ENCODE measurements at places on chromosomes 2 and 18.

DNA sequence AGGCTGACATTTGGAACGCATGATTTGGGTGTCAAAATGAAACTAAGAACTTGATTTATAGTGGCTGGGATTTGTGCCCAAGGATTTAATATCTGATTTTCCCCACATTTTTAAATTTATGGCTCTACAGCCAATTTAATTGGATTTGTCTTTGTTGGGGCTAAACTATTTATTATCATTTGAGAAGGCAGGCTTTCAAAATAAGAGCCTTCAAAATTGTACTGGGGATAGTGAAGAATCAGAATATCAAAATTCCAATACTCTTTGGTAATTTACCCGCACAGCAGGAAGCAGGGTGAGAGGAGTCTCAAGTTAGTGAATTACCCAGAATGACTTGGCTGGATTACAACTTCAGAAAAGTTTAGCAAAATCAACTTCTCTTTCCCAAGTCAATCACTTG lies 278.1 kb downstream of the LRATD1 start:
- H3K4me1 ChIP-seq = no peaks in the 10 kb centered on the region
- no peak overlapping the region for H3K27ac ChIP-seq
- DNase-seq = no peak
- H3K36me3 ChIP-seq = no peaks in the 10 kb centered on the region
- no peaks in the 10 kb centered on the region for H3K27me3 ChIP-seq

DNA sequence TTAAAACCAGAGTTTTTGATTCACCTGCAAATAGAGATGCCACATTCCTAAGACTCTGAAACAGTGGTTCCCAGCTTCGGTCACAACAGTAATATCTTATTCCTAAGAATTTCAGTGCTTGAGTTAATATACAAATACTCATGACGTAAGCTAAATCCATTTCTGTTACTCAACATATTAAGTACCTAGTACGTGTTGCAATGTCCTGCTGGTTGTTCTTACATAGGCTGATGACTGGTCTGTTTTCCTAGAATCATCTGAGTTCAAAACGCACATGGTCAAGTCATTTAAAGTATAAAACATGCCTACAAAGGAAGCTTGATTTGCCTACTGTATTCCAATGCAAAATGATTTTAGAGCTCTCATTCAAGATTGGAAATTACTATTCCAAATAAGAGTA lies 7.2 kb downstream of the NCL start:
- no peak for DNase-seq
- H3K4me1 ChIP-seq = peaks cover 4% of the 10 kb centered on the region
- no peaks in the 10 kb centered on the region for H3K27me3 ChIP-seq
- H3K27ac ChIP-seq = no peak overlapping the region
- peaks cover 96% of the 10 kb centered on the region for H3K36me3 ChIP-seq

DNA sequence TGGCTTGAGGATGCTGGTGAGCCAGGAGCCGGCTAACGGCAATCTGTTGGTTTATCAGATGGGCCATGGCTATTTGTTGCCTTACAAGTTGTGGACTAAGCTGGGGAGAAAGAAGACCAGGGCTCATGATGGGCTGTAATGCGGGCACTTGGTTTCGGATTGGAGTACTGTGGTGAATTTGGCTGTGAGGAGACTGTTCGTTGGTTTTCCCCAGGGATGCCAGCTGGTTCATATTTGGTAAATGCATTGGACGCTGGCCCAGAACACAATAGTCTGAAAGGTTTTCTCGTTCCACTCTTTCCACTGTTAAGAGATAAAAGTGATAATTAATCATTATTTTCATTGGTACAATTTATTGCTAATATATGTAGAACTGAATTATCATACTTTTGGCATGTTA lies 108.9 kb downstream of the SATB2 start:
- no peaks in the 10 kb centered on the region for H3K4me1 ChIP-seq
- H3K36me3 ChIP-seq = no peaks in the 10 kb centered on the region
- H3K27ac ChIP-seq = no peak overlapping the region
- H3K4me3 ChIP-seq = no peak overlapping the region

DNA sequence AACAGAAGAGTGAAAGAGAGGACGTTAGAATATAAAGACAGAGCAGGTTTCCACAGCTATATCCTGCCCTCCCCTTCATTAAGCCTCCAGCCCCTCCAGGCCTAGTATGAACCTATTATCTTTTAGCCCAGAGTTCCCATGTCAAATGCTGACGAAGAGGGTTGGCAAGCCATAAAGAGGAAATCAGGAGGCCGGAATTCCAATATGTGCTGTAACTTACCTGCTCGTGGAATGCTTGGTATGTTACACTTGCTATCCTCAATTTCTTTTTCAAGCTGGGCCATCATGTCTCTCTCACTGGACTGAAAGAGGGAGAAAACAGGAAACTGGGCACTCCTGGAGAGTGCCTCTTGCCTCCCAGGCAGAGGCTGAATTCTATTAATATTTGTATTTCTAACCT lies 264.1 kb downstream of the TRIB2 start:
- H3K27ac ChIP-seq = no peak overlapping the region
- no peak overlapping the region for H3K4me3 ChIP-seq
- no peaks in the 10 kb centered on the region for H3K36me3 ChIP-seq
- DNase-seq = no peak

All from natural killer cell (primary cell).